ENCODE measurements at places on chromosomes 6 and 20. TPM values are rescaled to one million over a fixed set of nuclear protein-coding genes. Genes with fewer than 3 reads are reported as not detected.

EPM2A gene
- polyA plus RNA-seq: 7.8 TPM

HSPA12B gene
- 8.7 TPM for polyA plus RNA-seq

DNAH8 gene
- polyA plus RNA-seq: not detected

PBOV1 gene
- polyA plus RNA-seq: not detected

KCNG1 gene
- 0.58 TPM for polyA plus RNA-seq

CNBD2 gene
- 11.4 TPM for polyA plus RNA-seq

MRPS18A gene
- polyA plus RNA-seq: 103 TPM

GJA10 gene
- polyA plus RNA-seq: not detected

SLC24A3 gene
- 0.86 TPM for polyA plus RNA-seq

GRM1 gene
- 0.82 TPM for polyA plus RNA-seq

OPRM1 gene
- polyA plus RNA-seq: not detected

SIRPA gene
- polyA plus RNA-seq: 24.7 TPM

DDR1 gene
- polyA plus RNA-seq: 95.8 TPM

OR12D1 gene
- not detected for polyA plus RNA-seq

LY6G6D gene
- polyA plus RNA-seq: not detected

CPNE5 gene
- 3.7 TPM for polyA plus RNA-seq

SNAP91 gene
- not detected for polyA plus RNA-seq

CYP24A1 gene
- 15.4 TPM for polyA plus RNA-seq

NKX2-2 gene
- not detected for polyA plus RNA-seq

MLN gene
- not detected for polyA plus RNA-seq

OPN5 gene
- polyA plus RNA-seq: not detected

MYLIP gene
- 27.1 TPM for polyA plus RNA-seq

EYA4 gene
- 0.99 TPM for polyA plus RNA-seq

SPATA25 gene
- 6.7 TPM for polyA plus RNA-seq

TNFRSF6B gene
- polyA plus RNA-seq: 2.4 TPM

TENT5A gene
- polyA plus RNA-seq: 3.2 TPM

PCK1 gene
- polyA plus RNA-seq: 551 TPM

TMEM74B gene
- polyA plus RNA-seq: 1.6 TPM

MLIP gene
- polyA plus RNA-seq: 1.7 TPM

MTRF1L gene
- polyA plus RNA-seq: 19.2 TPM

GPX5 gene
- not detected for polyA plus RNA-seq

Data from kidney (tissue), 22 donors.